ENCODE measurements at places on chromosomes 4 and X.

DNA sequence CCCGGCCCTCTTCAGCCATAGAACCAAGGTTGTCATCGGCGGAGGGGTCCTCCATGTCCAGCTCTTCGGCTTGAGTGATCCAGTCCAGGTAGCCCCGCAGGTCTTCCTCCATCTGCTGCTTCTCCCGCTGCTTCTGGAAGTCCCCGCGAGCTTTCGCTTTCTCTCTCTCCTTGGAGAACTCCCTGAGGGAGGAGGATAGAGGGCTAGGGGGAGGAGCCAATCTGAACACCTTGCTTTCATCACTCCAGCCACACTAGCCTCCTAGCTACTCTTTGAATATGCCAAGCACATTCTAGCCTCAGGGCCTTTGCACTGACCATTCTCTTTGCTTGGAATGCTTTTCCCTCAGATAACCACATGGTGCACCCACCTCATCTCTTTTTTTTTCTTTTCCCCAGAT is 6.2 kb downstream of the CACNA1F start:
- DNase-seq: no peak

- peak; percentile 13 for DNase-seq
Measured at GRCh38 chr4:56803471-56803870, 18.0 kb downstream of the SPINK2 start.

GRCh38 chrX:45784590-45784989 is 583.9 kb upstream of the DIPK2B start:
- no peak for DNase-seq

- no peak for DNase-seq
Measured at GRCh38 chr4:186347743-186348142, 81.8 kb downstream of the F11 start.

GRCh38 chr4:27009539-27009938 is 148.9 kb downstream of the STIM2 start:
- DNase-seq: peak; percentile 7

DNA sequence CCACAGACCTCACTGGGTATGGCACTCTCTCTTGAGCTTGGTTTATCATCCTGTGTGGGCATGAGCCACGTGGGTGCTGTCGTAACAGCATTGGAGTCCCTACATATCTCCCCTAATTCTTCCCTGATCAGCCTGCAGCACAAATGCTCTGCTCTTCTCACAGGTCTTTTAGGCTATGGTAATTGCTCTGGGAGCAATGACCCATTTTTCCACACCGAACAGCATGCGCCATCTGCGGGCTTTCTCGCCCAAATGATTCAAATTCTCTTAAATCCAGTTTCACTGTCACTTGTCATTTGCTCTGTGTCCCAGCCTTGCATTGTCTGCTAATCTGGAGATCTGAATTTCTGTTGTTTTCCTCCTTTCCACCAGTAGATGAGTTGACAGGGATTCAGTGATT is 48.9 kb upstream of the GATB start:
- DNase-seq: no peak

DNA sequence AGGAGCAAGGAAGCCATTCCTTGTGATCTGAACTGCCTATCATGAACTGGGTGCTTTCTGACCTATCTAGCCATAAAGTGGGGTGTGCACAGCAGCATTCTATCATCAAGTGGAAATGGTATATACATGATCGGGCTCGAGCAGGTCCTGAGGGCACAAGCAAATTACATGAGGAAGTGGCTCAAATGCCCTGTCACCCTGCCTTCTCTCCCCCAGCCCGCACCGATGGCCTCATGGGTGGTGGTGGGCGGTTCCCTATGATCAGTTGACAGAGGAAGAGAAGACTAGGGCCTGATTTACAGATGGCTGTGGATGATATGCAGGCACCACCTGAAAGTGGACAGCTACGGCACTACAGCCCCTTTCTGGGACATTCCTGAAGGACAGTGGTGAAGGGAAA is 46.3 kb upstream of the BCLAF3 start:
- DNase-seq: no peak

GRCh38 chr4:78721747-78722146 is 54.4 kb upstream of the BMP2K start:
- no peak for DNase-seq

DNA sequence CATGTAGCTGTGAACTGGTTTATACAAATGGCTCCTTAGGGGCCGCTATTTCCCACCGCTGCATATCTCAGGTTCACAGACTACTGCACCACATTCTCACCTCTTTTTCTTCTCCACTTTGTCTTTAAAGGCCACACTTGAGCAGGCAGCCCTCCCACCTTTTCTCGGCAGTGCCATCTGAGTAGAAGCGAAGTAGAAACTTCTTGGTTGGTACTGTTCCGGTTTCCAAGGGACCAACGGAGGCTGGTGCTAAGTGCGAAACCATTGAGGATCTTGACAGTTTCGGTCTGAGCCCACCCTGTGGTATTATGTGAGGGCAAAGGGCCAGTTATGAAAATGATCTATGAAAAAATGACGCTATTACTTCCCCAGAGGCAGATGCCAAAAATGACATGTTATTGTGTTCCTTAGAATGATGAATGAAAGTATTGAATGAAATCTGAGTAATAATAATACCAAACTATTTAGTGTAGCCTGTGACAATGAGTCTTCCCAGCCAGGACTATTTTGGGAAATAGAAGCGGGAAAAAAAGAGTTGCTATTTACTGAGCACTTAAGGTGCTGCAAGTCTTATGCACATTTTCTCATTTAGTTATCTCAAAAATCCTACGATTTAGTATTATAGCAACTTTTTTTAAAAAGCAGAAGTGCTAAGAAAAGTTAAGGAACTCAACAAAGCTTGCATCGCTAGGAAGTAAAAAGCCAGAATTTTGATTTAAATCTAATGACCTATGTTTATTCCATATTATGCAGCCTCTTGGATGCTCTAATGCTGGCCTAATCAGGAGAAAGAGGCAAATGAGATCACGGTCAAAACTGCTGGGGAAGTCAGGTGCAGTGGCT is 29.6 kb upstream of the CHRNA9 start:
- no peak for DNase-seq

DNA sequence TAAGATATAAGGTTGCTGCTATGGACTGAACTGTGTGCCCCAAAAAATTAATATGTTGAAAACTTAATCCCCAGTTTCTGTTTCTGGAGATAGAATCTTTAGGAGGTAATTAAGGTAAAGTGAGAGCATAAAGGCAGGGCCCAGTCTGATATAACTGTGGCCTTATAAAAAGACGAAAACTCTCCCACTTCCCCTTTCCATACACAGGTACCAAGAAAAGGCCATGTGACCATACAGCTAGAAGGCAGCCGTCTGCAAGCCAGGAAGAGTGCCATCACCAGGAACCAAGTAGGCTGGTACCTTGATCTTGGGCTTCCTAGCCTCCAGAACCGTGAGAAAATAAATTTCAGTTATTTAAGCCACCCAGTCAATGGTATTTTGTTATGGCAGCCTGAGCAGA is 550.3 kb downstream of the SMARCA1 start:
- no peak for DNase-seq

GRCh38 chr4:59374416-59374815 is 1825.7 kb upstream of the ADGRL3 start:
- no peak for DNase-seq

GRCh38 chr4:176964116-176964691 is 171.5 kb upstream of the VEGFC start:
- DNase-seq: no peak

GRCh38 chrX:71450433-71451106 is 82.3 kb upstream of the OGT start:
- DNase-seq: no peak

GRCh38 chr4:77893451-77893850 is 30.8 kb downstream of the MRPL1 start:
- no peak for DNase-seq

DNA sequence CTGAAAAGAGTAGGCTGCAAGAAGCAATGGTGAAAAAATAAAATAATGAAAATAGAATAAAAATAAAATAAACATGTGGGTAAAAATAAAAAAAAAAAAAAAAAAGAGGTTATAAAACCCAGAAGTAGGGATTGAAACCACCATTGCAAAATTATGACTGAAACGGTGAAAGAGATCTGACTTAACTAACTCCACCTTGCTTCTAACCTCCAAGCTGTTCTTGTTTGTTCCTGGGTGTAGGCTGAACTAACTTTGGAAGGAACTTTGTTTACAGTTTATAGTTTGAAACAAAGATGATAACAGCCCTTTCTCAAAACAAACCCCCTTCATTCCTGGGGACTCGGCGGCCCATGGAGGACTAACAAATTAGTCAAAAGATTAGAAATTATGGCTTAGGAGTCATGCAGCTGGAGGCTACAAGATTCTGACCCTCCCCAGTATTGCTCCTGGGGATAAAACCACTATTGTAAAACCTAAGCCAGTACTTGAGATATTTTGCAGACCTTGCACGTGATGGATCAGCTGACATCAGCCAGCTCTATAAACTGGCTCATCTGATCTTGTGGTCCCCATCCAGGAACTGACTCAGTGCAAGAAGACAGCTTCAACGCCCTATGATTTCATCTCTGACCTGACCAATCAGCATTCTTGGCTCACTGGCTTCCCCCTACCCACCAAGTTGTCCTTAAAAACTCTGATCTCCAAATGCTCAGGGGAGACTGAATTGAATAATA is 30.4 kb downstream of the DDX60L start:
- no peak for DNase-seq

DNA sequence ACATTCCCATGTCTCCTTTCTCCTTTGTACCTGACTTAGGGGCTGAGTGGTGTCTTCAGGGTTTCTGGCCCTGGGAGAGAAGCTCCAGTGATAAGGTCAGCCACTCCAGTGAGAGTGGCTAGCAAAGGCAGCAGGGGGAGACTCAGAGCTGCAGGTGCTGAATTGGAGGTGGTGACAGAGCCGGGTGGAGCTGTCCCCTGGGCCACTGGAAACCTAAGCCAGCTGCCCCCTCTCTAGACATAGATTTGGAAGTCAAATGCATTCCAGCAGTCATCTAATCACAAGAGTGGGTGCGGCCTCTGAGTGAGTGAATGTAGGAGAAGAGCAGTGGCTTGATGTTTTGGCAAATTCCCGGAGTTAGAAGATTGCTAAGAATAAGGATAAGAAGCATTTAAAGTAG is 28.5 kb downstream of the TRIM2 start:
- peak; percentile 88 for DNase-seq

DNA sequence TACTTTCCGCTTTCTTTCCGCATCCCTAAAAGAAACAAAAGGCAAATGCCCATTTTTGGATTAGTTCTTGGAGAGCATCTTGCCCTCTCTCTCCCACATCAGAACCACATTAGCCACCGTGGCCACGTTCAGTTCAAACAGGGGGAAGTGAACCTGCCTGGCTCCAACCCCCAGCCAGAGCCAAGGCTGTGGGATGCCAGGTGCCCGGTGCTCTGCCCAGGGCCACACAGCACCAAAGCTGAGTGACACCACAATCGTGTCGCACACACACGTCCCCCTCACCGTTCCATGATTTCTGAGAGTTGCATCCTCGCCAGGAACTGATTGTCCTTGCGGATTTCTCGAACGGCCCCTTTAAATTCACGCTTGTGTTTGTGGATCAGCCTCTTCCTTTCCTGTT is 24.3 kb downstream of the NOP14 start:
- no peak for DNase-seq

DNA sequence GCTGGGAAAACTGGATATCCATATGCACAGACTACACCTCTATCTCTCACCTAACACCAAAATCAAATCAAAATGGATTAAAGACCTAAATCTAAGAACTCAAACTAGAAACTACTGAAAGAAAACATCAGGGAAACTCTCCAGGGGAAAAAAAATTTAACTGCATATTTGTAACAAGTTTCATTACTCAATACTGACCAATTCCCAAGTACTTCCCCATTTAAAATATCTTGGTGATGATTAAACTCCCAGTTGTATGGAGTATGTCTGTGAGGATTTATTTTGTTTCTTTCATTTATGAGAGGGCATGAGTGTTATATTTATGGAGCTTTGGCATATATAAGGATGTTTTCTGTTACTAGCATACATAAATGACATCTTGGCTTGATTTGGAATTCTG is 112.3 kb upstream of the IL15 start:
- peak; percentile 8 for DNase-seq

DNA sequence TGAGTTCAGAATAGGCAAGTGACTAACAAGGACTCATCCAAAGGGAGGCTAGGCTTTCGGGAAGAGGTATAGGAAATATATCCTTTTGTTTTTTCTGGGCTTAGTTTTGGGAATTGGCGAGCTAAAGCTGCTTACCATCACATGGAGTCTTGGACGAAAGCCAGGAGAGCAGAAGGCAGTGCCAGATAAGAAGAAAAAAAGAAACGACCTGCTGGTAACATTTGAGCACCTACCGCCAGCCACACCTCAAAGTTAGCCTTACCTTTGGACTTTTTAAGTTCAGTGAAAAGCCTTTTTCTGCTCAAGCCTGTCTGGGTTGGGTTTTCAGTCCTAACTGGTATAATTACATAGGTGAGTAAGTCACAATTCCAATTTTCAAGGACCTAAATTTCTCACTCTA is 85.1 kb upstream of the LCORL start:
- no peak for DNase-seq

- DNase-seq: no peak
Measured at GRCh38 chr4:185249105-185249504, 39.7 kb downstream of the SNX25 start.

DNA sequence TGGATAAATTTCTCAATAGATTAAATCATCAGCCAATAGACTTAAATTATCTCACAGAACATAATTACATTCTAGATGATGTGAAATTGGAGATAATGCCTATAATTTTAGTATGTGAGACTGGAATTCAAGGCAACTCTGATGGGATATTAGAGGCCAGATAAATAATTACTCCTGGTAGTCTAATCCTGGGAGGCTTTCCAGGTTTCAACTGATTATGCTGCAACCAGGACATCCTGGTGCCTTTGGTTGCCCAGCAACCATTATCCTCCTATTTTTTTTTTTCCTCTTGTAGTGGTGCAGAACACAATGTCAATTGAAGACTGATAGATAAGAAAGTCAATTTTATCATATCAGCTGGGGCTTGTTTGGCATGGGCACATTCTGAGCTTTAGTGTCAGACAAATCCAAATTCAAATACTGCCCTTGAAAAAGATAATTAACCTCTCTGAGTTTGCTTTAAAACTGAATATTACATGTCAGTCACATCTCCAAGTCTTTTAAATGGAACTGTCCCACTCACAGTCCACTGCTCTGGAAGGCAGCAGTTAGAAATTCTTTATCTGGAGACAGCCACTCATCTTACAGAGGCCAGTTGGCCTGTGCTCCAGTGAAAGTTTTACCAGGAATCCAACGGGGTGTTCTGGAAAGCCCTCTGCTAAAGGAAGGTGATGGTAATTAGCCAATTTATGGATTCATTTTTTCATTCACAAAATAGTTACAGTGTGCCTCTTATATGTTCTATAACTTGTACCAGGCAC is 95.3 kb upstream of the GUCY1A1 start:
- peak; percentile 27 for DNase-seq

Data from cardiac muscle cell (in vitro differentiated cells and primary cell).